ENCODE measurements at places on chromosomes 7 and 10. TPM values are rescaled to one million over a fixed set of nuclear protein-coding genes. Genes with fewer than 3 reads are reported as not detected.

Gene GIMAP4
- not detected for total RNA-seq

Gene TCAF2
- total RNA-seq = 0.11 TPM

DNA sequence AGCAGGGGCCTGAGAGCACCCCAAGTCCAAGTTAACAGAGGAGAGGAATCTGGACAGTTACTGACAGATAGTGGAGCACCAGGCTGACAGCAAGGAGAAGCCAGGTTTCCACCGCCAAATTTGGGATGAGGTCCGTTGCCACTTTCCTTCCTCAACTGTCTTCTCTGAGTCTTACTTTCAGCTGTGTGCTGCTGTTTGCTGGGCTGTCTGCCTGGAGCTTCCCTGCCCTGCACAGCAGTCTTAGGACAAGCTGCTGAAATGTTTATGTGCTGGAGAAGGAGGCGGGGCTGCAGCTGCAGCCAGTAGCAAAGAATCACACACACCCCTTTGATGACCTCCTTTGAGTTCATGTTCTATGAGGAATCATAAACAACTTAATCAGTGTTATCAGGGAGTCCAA, 17.4 kb upstream of the CYP3A7 start:
- DNase-seq = no peak
- H3K36me3 ChIP-seq = no peaks in the 10 kb centered on the region
- no peak overlapping the region for H3K27ac ChIP-seq
- H3K27me3 ChIP-seq = peaks cover 46% of the 10 kb centered on the region
- H3K4me1 ChIP-seq = peaks cover 9% of the 10 kb centered on the region
- no peak overlapping the region for H3K4me3 ChIP-seq

- peak overlapping the region; percentile 46 for H3K27ac ChIP-seq
- peaks cover 14% of the 10 kb centered on the region for H3K36me3 ChIP-seq
- no peak overlapping the region for H3K4me3 ChIP-seq
- no peaks in the 10 kb centered on the region for H3K4me1 ChIP-seq
Observed at GRCh38 chr7:44678471-44679179, 70.0 kb upstream of the ZMIZ2 start.

DNA sequence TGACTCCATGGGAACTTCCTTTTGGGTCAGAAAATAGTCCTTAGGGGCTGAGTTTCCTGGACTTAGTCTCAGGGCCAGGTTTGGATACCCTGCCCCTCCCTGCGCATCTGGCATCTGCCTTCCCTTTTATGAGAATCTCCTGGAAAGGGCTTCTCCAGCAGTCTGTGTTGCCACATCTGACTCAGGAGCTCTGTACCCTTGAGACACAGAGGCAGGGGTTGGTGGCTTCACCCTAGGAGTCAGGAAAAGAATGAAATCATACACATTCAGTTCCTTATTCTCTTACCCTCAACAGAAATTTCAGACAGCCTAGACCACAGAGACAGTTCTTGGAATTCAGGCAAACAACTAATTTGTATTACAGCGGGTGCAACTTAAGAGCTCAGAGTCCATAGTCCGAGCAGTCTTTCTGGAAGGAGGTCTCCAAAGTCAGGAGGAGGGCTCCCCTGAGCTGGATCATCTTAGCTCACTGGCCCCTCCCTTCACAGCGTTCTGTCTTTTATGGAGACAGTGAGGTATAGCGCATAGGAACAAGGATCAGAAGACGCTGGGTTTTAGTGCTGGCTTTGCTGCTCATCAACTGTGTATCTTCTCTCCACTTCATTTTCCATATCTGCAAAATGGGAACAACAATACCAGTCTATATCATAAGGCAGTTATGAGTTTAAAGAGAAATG, 3.0 kb upstream of the PLAU start:
- peak overlapping the region; percentile 34 for H3K4me3 ChIP-seq
- no peak overlapping the region for H3K27ac ChIP-seq
- peaks cover 42% of the 10 kb centered on the region for H3K27me3 ChIP-seq
- H3K36me3 ChIP-seq = no peaks in the 10 kb centered on the region

DNA sequence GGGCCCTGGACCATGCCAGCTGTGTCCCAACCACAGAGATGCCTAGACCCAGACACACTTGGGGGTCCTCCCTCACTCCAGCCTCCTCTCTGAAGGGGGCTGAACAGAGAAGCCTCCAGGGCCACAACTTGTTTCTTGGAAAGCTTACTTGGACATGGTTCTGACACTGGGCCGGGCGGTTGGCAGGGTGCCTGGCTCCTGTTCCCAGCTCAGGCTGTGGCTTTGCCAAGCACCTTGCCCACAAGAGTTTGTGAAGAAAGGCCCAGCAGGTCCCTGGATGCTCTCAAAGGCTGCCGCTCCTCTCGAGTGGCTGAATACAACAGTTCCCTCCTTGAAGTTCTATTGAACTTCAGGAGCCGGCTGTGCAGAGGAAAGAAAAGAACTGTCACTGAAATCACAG, 181.6 kb downstream of the PTPN20 start:
- H3K27ac ChIP-seq = no peak overlapping the region
- no peak for DNase-seq
- H3K36me3 ChIP-seq = no peaks in the 10 kb centered on the region
- H3K4me3 ChIP-seq = no peak overlapping the region
- peaks cover 10% of the 10 kb centered on the region for H3K4me1 ChIP-seq
- H3K27me3 ChIP-seq = no peaks in the 10 kb centered on the region

DNA sequence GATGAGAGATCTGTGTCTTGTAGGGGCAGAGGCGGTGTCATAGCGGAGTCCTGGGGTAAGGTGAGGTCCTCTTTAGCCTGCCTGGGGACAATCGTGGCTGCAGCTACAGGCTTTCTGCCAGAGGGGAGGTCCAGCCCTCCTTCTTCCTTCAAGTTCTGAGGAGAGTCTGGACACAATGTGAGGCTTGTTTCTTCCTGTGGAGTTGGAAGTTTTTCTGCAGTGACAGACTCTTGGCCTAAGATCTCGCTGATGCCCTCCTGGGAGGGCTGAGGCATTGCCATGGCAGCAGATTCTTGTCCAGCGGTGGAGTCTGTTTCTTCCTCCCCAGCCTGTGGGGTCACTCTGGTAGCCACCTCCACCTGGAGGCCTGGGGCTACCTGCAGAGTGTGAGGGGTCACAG, 4.4 kb downstream of the NACAD start:
- H3K4me1 ChIP-seq = peaks cover 6% of the 10 kb centered on the region
- no peak for DNase-seq
- peak overlapping the region; percentile 27 for H3K27ac ChIP-seq
- peaks cover 3% of the 10 kb centered on the region for H3K27me3 ChIP-seq

GRCh38 chr10:6813306-6813705, 233.2 kb upstream of the PRKCQ start:
- H3K27ac ChIP-seq = no peak overlapping the region
- H3K27me3 ChIP-seq = no peaks in the 10 kb centered on the region
- H3K4me3 ChIP-seq = no peak overlapping the region
- DNase-seq = no peak
- H3K4me1 ChIP-seq = no peaks in the 10 kb centered on the region

- H3K27me3 ChIP-seq = no peaks in the 10 kb centered on the region
- no peaks in the 10 kb centered on the region for H3K36me3 ChIP-seq
- H3K27ac ChIP-seq = no peak overlapping the region
Observed at GRCh38 chr10:132350946-132351345, 19.0 kb downstream of the LRRC27 start.

- DNase-seq = no peak
- no peak overlapping the region for H3K27ac ChIP-seq
- H3K4me3 ChIP-seq = no peak overlapping the region
- H3K4me1 ChIP-seq = peaks cover 5% of the 10 kb centered on the region
Observed at GRCh38 chr10:131876017-131876416, 24.8 kb upstream of the PPP2R2D start.
